Globus pallidus (tissue), 1 donor: ENCODE measurements at places on chromosomes 1 and 21.

DNA sequence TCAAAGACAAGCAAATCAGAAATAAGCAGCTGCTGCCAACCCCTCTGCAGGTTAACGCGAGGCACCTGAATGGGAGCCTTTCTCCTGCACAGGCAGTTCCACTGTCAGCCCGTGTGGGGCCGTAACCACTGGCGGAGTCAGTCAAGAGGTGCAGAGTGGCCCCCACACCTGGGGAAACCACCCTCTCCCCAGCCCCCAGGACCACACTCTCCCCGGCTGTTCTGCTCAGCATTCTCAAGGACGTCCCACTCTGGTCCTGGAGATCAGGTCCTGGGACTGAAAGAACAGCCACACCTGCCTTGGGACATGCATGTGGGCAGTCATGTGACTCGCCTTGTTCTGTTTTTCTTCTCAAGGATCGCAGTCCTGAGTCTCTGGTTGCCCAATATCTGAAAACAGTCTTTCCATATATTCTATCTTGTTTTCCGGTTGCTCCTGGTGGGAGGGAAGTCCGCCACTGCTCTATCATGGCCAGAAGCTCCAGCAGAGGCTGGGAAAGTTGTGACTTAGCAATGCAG, 252.5 kb downstream of the PTPRU start:
- no peak for DNase-seq

- DNase-seq: no peak
These were observed 38.6 kb downstream of the STYXL2 start for GRCh38 chr1:167132301-167133010.

- DNase-seq: no peak
These were observed 93.9 kb upstream of the BEND5 start for GRCh38 chr1:48870596-48870995.

DNA sequence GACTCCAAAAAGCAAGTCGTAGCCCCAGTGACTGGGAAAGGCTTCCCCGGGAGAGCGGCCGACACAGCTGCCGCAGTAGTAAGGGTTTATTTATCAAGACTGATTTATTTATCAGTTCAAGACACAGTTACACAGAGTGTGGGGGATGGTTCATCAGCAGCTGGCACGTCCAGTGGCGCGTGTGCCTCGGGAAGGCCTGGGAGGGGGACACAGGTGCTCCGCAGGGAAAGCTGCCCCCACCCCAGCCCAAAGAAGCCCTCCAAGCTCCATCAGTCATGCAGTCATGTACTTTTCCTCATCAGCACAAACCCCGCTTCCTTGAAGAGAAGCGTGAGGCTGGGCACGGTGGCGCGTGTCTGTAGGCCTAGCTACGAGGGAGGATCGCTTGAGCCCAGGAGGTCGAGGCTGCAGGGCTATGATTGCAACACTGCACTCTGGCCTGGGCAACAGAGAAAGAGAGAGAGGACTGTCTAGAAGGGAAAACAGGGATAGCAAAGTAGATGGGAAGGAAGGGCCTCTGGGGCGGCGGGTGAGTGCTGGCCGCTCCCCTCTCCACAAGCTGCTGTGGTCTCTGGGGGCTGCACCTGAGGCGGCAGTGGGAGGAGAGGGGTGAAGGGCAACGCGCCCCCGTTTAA, 53.2 kb downstream of the PRKCZ start:
- no peak for DNase-seq

DNA sequence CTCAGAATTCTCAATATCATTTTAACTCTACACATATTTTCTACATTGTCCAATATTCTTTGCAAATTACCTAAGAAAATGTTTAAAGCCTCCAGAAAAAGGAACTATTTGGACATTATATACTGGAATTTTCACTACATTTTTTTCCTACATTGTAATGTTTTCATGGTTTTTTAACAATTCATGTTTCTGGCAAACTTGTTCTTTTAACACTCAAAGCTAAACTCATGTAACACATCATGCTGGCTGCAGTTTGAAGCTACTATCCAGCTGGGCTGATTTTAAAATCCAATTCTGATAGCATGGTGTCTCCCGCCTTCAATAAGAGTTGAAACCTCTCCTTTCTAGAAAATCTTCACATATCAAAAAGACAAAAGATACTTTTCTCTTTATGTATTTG, 52.0 kb downstream of the TGFBR3 start:
- no peak for DNase-seq

- DNase-seq: no peak
These were observed 24.6 kb downstream of the SLC27A3 start for GRCh38 chr1:153799566-153800465.

GRCh38 chr1:233599542-233600073, 14.3 kb upstream of the KCNK1 start:
- DNase-seq: no peak

GRCh38 chr1:21262293-21263051, 27.8 kb downstream of the ECE1 start:
- no peak for DNase-seq

DNA sequence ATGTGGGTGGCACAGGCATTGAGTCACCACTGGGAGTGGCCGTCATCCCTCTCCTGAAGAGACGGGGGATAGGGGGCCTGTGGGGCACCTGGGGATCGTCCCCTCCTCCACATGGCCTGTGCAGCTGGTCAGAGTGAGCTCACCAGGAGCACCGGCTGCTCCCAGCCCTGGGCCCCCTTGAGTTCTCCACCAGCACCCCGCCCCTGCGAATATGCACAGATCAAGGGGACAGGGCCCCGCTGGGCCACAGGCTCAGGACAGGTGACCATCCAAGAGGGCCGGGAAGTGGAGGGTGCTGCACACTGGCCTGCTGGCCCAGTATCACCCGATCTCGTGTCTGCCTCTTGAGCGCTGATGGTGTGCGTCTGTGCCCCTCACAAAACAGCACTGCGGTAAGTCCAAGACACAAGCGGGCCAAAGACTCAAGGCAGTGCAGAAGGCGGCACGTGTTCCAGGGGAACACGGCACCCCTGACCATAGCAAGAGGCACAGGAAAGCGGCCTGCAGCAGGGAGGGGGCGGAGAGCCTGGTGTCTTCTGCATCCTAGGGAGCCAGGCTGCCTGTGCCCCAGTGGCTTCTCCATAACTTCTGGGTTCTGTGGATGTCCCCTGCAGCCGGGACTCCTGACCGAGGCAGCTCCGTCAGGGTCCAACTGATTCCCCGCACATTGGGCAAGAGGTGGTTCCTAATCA, 18.1 kb upstream of the TSPEAR start:
- no peak for DNase-seq

DNA sequence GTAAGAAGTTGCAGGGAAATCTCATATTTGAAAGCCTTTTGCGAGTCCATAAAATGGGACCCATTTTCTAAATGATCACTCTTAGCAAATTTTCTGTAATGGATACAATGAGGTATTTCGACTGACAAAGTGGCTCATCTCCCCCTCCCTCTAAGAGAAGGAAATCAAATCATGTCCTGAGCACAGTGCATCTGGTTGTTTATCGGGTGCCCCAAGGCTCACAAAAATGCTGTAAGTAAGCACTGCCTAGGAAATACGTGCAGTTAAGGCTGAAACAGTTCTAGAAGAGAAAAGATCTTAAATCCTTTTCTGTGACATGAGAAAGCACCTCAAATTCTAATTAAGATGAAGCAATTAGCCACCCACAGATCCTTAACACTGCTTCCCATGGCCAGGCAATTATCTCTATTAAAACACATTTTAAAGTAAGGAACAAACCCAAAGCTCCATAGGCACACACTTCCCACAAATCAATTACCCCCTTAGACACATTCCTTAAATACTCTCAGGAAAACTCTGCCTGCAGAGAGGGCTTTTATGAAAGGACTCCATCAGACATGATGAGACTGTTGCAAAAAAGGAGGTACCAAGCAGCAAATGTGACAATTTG, 216.3 kb downstream of the KCNH1 start:
- no peak for DNase-seq

GRCh38 chr1:199794105-199794863, 233.2 kb upstream of the NR5A2 start:
- no peak for DNase-seq

- no peak for DNase-seq
These were observed 437.6 kb downstream of the TTLL7 start for GRCh38 chr1:83561346-83561745.

DNA sequence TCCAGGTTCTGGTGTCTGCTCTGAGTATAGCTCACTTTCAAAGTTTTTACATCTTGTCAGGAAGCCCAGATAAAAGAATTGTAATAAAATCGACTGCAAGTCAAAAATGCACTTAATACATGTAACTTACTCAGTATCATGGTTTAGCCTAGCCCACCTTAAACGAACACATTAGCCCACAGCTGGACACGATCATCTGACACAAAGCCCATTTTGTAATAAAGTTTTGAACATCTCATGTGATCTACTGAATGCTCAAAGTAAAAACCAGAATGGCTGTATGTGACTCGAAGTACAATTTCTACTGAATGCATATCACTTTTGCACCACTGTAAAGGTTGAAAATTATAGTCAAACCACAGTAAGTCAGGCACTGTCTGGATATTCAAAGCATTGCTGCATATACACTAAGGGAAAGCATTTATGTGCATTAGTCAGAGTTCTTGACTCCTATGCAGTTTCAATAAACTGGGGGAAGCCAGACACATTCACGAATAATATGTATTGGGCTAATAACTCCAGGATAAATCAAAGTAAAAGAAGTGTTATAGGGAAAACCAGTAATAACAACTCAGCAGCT, 12.2 kb upstream of the TDRD10 start:
- DNase-seq: no peak

- no peak for DNase-seq
These were observed 18.0 kb upstream of the LRRC3 start for GRCh38 chr21:44437371-44437695.

- no peak for DNase-seq
These were observed 50.7 kb downstream of the HLCS start for GRCh38 chr21:36915696-36916245.

DNA sequence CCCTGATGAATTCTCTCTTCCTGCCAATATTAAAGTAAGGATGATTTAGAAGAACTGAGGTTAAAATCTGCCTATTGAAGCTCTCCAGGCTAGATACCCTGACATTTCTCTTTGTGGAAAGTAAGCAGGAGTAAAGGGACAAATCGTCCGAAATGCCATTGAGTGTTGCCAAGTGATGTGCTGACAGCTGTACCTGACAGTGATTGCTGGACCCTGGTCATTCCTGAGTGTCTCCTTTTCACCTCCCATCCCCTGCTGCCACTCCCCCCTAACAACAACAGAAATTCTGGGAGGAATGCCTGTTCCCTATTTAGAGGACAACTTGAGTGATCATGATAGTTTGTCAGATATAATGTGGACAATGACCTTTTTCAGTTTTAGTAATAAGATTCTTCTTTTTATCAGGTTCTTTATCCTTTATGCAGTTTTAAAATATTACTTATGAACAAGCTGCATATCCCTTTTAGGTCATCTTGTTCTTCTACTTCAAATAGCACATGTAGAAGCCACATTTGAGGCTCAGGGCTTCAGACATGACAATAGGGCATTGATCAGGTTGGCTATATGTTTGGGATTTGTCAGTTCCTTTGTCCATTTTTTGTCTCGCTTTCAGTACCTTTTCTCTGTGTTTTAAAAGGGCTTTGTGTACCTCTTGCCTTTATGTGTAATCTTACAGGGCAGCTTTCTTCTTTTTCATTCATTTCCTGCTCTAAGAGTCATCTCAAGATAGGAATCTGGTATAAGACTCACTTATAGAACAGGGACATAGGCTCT, 56.0 kb downstream of the ITSN1 start:
- DNase-seq: no peak

DNA sequence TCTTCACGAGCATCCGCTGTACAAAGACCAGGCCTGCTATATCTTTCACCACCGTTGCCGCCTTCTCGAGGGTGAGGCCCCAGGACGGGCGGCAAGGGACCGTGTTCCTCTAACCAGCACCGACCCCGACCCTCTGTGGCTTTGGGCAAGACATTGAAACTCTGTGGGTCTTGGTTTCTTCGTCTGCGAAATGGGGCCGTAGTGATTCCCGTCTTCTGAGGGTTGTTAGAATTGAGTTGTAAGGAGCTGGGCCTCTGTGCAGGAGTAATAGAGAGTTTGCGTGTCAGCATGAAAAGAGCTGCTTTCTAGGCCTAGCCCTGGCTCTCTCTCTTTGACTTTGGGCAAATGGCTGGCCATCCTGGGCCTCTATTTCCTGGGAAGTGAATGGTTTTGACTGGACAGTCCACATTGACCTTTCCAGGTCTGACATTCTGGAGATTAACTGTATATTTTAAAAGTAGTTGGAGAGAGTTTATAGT, 591 bp downstream of the MRPL37 start:
- DNase-seq: no peak

DNA sequence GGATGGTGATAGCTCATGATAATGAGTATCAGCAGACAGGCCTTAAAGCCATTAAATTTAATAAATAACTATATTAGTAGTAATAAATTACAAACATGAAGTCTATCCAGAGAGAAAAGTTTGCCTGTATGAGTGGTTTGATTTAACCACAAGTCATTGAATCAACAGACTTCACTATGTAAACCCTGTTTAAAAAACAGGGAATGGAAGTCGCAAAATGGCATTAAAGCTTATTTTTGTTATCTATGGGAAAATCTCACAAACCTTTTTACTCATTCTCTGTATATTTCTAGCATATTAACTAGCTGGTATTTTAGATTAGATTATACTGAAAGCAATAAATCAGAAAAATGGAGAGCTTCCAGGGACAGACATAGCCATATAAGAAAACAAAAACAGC, 45.3 kb downstream of the SASS6 start:
- no peak for DNase-seq

DNA sequence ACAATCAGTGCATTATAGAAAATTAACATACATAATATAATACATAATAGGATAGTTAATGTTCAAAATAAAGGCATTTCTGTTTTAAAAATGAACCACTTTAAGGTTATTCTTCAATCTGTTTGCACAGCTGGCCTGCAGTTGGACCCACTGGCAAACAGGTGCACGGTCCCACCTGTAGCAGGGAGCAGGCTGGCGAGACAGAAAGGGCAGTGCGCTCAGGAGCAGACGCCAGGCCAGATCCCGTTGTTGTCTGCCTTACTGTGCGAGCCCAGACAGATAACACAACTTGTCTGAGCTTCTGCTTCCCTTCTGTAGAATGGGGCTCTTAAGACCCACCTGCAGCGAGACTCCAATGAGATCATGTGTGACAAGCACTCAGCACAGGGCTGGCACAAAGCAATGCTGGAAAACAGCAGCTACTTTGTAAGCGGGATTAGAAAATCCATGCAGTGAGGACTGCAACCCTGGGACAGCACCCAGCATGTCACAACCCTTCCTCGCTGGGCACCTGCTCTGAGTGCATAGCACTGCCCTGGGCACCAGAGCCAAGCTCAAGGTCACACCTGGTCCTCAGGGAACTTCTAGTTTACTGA, 33.5 kb downstream of the VPS26C start:
- no peak for DNase-seq
